Smooth muscle cell of bladder (primary cell): ENCODE measurements at places on chromosomes 1 and 21. TPM values are rescaled to one million over a fixed set of nuclear protein-coding genes. Genes with fewer than 3 reads are reported as not detected.

The PLA2G2D gene
- not detected in 2 replicates for total RNA-seq

The RAB4A gene
- total RNA-seq: 20.6 and 28.8 TPM in 2 replicates

The HCN3 gene
- total RNA-seq: 0.71 and 1.0 TPM in 2 replicates

The PDPN gene
- 102 and 144 TPM in 2 replicates for total RNA-seq

The NIBAN1 gene
- 52.6 and 68.2 TPM in 2 replicates for total RNA-seq

The AGMAT gene
- total RNA-seq: 0.83 and 1.6 TPM in 2 replicates

The RCSD1 gene
- 0.09 TPM in 1 of 2 replicates, not detected in the other for total RNA-seq

The TRPM2 gene
- total RNA-seq: under 0.01 TPM in 2 replicates

The TMEM63A gene
- 8.4 and 16.2 TPM in 2 replicates for total RNA-seq

The RUNX3 gene
- total RNA-seq: not detected in 2 replicates

The DNM3 gene
- total RNA-seq: 0.46 and 0.71 TPM in 2 replicates

The TMEM82 gene
- not detected in 2 replicates for total RNA-seq

The RIMS3 gene
- 0.14 and 0.18 TPM in 2 replicates for total RNA-seq

The ZNF648 gene
- not detected in 2 replicates for total RNA-seq

The KCNJ9 gene
- total RNA-seq: under 0.01 TPM in 2 replicates

The UBE2U gene
- 0.28 TPM in 1 of 2 replicates, not detected in the other for total RNA-seq

The MED8 gene
- 64.2 and 86.8 TPM in 2 replicates for total RNA-seq

The NUAK2 gene
- total RNA-seq: 3.9 and 4.8 TPM in 2 replicates

The SMIM1 gene
- 2.0 and 2.6 TPM in 2 replicates for total RNA-seq

The XCL1 gene
- total RNA-seq: not detected in 2 replicates

The REN gene
- total RNA-seq: 0.14 and 0.28 TPM in 2 replicates

The GADD45A gene
- 37.0 and 47.0 TPM in 2 replicates for total RNA-seq

The TGFB2 gene
- total RNA-seq: 9.0 and 15.6 TPM in 2 replicates

The CR1 gene
- not detected in 2 replicates for total RNA-seq

The TMEM54 gene
- 29.4 and 42.3 TPM in 2 replicates for total RNA-seq

The FOXJ3 gene
- total RNA-seq: 11.9 and 12.8 TPM in 2 replicates

The KRTAP7-1 gene
- total RNA-seq: not detected in 2 replicates
